ENCODE measurements at places on chromosomes 4 and X.

GRCh38 chrX:66005830-66006449, 33.9 kb downstream of the VSIG4 start:
- no peak for DNase-seq

- DNase-seq: no peak
Measured at GRCh38 chr4:93467484-93468155, 360.9 kb upstream of the ATOH1 start.

DNA sequence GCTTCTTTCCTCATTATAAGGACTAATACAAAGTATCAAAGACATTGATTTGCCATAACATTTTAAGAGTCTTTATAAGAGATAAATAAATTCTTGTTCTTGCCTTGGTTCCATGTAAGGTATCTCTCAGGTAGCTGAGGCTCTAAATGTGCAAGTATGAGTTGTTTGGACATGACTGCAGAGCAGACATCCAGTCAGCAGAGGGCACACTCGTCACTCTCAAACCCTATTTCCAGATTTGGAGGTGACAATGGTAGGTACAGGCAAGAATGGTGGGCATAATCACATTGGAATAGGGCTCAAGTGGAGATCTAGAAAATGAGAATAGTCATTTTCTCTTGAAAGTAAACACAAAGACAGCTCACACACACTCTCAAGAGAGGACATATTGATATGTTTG, 133.3 kb upstream of the ZIC3 start:
- no peak for DNase-seq

GRCh38 chrX:308821-309520, 9.6 kb downstream of the GTPBP6 start:
- DNase-seq: no peak

GRCh38 chr4:165656829-165657490, 216.1 kb upstream of the TLL1 start:
- no peak for DNase-seq

GRCh38 chr4:62709618-62710252, 1509.6 kb downstream of the ADGRL3 start:
- DNase-seq: peak; percentile 74

DNA sequence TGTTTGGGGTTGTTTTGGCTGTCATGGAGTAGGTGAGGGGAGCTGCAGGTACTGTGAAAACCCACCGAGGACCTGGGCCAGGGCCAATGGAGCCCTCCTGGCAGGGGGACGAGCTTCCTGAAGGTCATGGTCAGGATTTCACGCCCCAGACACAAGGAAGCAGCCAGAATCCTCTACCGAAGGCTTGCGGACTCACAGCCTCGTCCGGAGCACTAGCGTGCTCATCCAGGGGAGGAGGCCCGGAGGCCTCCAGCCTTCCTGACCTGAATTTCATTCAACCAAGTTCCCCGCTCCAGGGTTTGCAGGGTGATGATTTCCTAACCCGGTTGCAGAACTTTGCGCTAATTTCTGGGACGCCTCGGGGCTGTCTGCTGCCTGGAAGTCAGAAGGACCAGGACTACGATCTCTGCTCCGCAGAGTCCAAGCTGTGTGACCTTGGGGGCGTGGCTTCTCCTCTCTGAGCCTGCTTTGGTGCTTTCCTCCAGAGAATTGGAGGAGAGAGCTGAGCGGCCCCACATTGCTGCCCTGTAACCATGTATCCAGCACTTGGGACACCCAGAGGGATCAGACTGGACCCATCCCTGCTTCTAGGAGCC, 56.2 kb upstream of the ADRA2C start:
- no peak for DNase-seq

DNA sequence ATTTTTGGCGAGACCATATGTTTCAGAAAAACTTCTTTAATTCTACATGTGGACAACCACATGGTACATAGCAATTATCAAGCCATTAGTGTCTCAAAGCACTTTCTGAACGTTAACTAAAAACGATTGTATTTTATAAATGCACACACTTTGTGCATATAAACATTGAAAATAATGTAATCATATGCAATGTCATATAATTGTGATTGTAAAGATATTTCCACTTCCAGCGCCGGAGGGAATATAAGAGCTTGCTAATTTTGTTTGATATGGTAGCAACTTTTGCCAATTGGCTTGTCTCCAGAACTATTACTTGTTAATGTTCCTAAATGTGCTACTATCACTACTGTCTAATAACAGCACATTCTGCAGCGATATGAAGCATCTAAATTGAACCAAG, 162.3 kb upstream of the SMIM31 start:
- no peak for DNase-seq
